ENCODE measurements at places on chromosomes 5 and 9.

- no peak for DNase-seq
Observed at GRCh38 chr5:89053547-89053946, 170.6 kb upstream of the MEF2C start.

DNA sequence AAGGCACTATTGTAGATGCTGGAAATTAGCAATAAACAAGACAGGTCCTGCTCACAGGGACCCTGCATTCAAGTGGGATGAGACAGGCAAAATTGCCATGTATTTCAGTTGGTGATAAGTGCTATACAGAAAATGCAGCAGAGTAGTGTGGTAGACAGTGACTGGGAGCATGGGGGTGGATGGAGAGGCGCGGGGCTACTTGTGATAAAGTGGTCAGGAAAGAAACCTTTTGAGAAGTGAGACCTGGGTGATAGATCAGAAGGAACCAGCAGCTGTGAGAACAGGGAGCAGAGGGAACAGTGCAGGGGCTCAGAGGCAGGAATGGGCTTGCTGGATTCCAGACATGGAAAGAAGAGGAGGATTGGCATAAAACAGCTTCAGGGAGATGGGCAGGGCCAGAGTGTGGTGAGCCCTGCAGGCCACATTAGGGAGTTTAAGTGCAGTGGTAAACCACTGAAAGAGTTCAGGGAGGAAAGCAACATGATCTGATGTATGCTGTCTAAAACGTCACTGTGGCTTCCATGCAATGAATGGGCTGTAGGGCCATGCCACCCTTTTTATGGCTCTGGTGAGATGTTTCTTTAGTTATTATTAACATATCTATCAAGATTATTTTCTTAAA lies 7.3 kb downstream of the CRHBP start:
- DNase-seq: no peak

GRCh38 chr9:118609355-118610044 lies 759.7 kb downstream of the BRINP1 start:
- no peak for DNase-seq

- peak; percentile 88 for DNase-seq
Observed at GRCh38 chr9:88534456-88535225, at the start of gene NXNL2. Gene NXNL2, plus strand, starts transcription at chr9:88535178. Its CDS starts 257 bp downstream, at chr9:88535435.

GRCh38 chr9:96382175-96382574 lies 1.3 kb downstream of the SLC35D2 start:
- no peak for DNase-seq

- no peak for DNase-seq
Observed at GRCh38 chr5:143767162-143767561, 44.8 kb upstream of the HMHB1 start.

- DNase-seq: no peak
Observed at GRCh38 chr5:110086658-110087388, 397.1 kb downstream of the MAN2A1 start.

DNA sequence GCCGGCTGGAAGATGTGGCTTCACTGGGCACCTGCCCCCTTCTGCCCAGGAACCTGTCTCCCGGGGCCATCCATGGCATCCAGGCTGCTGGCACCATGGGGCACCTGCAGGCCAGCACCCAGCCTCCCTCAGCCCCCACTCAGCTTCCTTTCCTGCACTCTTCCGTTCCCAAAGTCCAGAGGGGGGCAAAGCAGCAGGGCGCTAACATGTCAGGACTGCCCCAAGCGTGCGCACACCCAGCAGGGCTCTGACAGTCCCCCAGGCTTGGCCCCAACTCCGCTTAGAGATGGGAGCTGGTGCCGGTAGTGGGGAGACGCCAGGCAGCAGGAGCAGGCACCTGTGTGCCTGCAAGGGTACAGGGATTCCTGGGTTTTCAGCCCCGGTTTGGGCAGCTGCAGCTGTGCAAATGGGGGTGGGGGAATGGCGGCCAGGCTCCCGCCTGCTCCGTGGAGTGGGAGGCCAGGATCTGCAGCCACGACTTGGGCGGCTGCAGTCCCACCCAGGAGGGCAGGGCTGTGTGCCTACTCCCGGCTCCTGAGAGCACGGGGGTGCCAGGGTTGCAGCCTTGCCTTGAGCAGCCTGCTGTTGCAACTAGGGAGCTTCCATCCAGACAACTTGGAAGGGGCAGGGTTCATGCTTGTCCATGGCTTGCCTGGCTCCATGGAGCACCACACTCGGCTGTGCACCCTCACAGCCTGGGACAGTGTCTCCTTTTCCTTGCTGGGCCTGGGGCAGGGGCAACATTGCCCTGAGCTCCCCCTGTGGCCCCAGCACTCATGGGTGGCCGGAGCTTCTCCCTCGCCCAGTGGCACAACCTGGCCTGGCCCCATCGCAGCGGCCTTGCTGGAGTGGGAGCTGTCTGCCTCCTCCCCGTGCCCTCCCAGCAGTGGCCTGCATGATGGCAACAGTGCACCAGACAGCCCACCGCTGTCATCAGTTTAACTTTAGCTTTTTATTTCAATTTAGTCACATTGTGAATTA lies 561.1 kb downstream of the MTRR start:
- no peak for DNase-seq

DNA sequence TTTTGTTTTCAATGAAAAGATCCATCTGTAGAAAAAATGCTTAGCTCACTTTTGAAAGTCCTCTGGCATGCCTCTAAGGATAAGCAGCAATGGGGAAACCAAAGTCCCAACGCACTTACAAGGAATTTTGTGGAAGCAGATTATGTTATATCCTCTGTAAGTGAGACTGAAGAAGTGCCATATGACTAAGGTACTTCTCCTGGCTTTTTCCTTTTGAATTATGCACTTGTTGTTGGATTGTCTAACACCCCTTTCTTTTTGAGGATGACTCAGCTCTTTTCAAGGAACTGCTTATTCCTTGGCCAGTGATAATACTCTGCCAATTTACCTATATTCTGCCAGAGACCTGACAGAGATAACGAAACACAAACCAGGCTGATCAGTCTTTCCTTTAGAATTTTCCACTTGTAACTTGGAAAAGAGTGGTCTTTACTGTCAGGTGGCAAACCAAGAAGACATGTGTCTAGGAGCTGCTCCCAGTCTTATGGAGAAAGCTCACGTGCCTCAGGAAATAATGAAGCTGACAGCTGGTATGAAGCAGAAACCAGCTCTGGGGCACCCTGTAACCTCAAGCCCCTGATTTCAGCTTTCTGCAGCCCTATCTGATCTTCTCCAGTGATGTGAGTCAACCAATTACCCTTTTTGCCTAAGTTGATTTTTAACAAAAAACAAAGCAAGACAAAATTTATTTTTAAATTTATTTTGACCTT lies 290.8 kb upstream of the FBXL7 start:
- no peak for DNase-seq

- no peak for DNase-seq
Observed at GRCh38 chr5:156675395-156675794, 174.7 kb upstream of the PPP1R2B start.

DNA sequence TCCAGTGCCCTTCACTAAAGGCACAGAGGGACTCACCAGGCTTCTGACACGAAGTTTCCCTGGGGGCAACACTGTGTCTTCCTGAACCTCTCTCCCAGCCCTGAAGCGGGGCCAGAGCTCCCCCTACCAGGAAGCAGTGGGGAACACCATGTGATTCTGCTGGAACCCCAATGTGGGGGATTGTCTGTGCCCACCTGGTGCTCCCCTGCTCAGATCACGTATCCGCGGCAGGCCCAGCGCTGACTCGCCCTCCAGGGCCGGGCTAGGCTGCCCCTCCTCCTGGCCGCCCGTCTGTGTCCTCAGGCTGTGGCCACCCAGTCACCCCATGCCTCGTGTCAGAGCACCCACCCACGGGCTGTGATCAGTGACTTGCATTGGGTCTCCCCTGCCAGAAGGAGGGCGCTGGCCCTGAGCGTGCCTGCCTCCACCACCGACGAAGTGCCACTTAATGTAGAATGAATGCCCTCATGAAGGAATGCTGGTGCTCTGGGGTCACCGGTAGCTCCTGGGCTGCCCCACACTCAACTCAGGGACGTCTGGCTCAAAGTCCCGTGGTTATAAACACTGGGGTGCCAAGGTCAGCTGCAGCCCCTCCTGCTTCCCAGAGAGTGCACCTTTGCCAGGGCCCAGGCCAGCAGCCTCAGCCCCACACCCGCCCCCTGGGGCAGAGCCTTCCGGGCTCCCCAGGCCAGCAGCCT lies 22.1 kb downstream of the SARDH start:
- no peak for DNase-seq

GRCh38 chr5:127428748-127429147 lies 88.7 kb upstream of the PRRC1 start:
- no peak for DNase-seq

DNA sequence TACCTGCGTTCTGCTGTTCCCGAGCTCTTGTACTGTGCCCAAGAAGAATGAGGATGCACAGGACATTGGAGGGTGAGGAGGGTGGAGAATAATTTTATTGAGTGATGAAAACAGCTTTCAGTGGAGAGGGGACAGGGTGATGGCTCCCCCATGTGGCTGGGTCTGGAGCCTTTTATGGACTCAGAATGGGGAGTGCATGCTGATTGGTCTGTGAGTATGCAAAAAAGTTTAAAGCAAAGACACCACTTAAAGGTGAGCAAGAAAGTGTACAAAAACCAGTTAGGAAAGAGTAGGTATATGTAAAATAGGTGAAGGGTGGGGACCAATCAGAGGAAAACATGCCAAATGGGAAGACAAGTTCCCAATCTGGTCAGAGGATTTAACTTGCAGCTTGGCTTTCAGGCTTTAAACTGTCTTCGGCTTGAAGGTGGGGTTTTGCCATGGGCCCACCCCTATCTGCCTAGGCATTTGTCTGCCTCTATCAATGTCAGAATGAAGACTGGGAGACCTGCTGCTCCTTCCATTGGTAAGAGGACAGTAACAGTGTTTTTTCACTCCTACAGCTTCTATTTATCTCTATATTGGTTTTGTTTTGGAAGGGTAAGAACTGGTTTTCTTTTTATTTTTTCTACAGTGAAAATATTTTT lies 118.0 kb upstream of the RAI14 start:
- DNase-seq: no peak

DNA sequence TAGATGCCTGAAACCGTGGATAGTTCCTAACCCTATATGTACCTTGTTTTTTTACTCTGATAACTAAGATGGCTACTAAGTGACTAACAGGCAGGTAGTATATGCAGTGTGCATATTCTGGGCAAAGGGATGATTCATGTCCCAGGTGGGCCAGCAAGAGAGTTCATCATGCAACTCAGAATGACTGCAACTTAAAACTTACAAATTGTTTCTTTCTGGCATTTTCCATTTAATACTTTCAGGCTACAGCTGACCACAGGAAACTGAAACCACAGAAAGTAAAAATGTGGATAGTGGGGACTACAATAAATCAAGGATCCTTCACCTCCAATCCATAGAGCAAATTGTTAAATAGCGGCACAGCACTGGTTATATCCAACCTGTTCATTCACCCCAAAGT lies 30.7 kb upstream of the VCAN start:
- DNase-seq: no peak

DNA sequence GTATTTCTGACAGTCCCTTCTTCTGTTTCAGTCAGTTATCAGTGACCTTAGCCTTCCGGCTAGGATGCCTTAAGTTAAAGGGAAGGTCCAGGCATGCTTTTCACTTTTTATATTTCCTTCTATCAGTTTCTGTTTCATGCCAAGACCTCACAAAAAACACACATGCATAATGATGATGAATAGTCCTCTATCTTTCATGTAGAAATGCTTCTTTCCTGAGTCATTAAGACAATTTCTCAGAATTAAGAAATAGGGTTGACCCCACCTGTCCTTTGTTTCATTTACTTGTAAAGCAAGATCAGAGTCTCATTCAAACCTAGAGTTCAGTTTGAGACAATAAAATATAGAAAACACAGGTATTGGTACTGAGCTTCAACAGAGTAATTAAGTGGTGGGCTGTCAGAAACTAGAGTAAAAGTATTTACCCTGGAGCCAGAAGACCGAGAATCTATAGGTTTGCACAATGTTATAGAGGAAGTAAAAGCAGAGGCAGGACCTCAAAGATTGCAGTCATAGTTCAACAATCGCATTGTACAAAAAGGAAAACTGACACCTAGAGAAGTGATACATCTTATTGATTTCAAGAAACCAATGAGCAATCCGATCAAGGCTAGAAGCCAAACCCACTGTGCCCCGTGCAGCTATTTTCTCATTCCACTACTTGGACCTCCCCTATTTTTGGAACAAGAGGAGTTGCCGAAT lies 118.7 kb upstream of the PUM3 start:
- DNase-seq: no peak

DNA sequence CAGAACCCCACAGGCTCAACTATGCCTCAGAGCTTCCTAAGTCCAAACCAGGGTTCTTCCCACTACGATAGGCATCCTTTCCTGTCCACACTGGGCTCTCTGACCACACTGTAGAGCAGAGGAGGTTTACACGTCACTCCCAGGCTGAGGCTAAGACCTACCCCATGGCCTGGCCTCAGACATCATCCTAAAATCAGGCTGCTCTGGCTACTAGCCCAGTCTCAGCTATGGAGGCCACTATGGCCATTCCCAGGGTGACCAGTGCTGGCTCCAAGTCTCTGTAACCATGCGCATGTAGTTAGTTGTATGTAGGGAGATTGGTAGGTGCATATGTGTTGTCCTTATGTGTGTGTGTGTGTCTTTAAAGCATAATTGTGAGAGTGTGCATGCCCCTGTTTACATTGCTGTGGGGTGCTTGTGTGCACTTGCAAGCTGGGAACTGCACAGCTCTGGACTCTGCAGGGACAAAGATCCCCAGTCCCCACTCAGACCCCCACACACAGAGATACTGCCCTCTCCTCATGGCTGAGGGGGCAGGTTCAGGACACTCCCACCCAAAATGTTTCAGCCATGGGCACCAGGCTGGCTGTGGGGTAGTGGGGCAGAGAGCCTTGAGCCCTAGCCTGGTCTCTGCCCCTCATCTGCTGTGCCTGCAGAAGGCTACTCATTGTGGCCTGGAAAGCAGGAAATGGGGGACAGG lies 12.3 kb downstream of the PDLIM4 start:
- DNase-seq: no peak

- no peak for DNase-seq
Observed at GRCh38 chr5:32692036-32692746, 18.9 kb upstream of the NPR3 start.

DNA sequence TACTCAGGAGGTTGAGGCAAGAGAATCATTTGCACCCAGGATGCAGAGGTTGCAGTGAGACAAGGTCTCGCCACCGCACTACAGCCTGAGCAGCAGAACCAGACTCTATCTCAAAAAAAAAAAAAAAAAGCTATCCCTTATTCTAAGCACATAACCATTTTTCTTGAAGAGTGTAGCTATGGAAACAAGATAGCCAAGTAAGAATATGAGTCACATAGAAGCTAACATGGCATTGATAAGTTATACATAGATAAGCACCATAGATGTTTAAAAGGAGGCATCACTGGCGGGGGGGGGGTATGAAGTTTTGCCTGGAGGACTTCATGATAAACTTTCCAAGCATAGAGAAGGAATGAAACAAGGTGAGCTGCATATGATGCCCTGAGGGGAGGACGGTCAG lies 26.0 kb downstream of the CHSY3 start:
- no peak for DNase-seq

DNA sequence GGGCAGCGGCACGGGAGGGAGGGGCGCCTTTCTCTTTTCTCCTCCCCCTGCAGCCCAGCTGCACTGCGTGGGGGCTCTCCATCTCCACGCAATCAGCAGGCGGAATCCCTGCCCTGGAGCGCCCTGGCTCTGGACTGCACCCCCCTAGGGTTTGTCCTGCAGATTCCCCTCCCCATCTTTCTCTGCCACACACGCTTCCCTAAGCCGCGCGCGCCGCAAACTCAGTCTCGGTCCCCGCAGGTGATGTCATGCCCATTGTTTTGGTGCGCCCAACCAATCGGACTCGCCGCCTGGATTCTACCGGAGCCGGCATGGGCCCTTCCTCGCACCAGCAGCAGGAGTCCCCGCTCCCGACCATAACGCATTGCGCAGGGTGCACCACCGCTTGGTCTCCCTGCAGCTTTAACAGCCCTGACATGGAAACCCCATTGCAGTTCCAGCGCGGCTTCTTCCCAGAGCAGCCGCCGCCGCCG lies at the start of gene KCNN2:
Gene KCNN2 (plus strand): TSS at position 347 of the 473 bp plus-strand sequence. CDS start 70 bp downstream, at position 417.
- peak; percentile 89 for DNase-seq

- no peak for DNase-seq
Observed at GRCh38 chr5:130104895-130105688, 200.8 kb downstream of the CHSY3 start.

Measured in type B pancreatic cell (in vitro differentiated cells).